Right renal pelvis (tissue), 4 donors: ENCODE measurements at places on chromosomes 2 and 18. TPM values are rescaled to one million over a fixed set of nuclear protein-coding genes. Genes with fewer than 3 reads are reported as not detected.

DNA sequence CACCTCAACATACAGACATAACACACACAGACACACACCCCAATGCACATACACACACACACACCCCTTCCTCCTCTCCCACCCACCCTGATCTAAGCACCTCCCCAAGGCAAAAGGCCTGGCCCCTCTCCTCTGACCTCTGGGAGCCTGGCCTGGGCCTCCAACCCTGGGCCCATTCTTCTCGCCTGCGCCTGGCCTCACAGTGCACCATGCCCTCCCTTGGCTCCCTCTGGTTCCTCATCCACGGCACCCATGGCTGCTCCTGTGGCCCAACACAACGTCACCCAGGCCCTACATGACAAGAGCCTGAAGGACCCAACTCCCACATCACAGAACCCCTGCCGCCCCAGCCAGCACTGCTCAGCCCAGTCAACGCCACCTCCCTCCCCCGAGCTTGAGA lies 281.3 kb downstream of the CELF4 start:
- DNase-seq: no peak

Gene GBX2
- polyA plus RNA-seq: 0.29 TPM

Gene XIRP2
- 0.11 TPM for polyA plus RNA-seq

DNA sequence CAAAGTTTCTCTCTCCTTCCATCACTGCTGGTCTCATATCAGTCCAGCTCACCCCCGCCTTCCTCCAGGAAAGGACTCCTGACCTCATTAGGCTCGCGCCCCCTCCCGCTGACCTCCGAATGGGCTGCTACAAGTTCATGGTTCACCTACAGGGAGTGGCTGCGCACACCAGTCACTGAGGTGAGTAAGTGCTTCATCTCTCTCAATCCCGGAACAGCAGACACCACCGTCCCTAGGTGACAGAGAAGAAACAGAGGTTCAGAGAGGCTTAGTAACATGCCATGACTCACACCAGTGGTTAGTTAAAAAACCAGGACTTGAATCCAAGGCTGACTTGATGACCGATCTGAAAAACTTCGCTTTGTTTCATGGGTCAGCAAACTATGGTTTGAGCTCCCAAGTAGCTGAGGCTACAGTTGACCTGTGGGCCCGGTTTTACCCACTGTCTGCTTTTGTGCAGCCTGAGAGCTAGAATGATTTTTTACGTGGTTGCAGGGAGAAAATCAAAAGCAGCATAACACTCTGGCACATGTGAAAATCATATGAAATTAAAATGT lies 42.0 kb downstream of the ZFP36L2 start:
- DNase-seq: no peak

GRCh38 chr2:48715956-48716355 lies 39.6 kb downstream of the LHCGR start:
- no peak for DNase-seq

DNA sequence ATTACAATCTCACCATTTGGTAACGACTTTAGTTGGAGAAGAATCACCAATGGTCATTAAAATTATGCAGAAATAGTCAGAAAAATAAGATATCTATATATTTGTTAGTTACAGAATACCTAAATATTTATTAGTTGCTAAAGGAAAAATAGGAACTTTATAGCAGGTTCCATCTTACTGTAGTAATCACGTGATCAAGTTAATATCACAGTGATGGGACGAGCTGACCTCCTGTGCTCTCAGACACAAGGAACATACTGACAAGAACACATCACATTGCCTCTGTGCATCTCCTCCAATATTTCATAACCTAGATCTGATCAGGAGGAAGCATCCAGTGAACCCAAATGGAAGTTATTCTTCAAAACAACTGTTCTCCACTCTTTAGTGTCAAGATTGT lies 215.3 kb downstream of the GALR1 start:
- no peak for DNase-seq

Gene CCDC138
- 17.3 TPM for polyA plus RNA-seq

- DNase-seq: no peak
These were observed 4.9 kb upstream of the IL1B start for GRCh38 chr2:112841295-112842044.

Gene SOWAHC
- polyA plus RNA-seq: 18.7 TPM

Gene NYAP2
- 0.05 TPM for polyA plus RNA-seq

DNA sequence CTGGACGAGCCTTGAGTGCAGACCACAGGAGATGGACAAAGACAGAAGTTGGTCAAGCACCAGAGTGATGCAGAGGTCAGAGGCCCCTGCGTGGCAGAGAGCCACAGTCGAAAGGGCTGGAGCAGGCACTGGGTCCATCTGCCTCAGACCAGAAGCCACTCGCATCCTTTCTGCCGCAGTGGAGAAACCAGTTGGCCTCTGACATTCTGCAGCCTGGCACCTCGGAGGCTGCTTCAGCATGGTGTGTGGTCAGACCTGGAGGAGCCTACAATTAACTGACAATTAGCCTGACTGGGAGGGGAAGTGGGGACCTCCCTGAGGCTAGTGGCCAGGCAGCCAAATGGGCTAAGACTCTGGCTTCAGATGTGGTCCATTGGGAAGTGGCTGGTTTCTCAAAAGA lies 111.1 kb downstream of the SGPP2 start:
- no peak for DNase-seq

GRCh38 chr2:92074549-92074898 lies 2796.7 kb upstream of the TEKT4 start:
- DNase-seq: no peak

Gene AQP12B
- 1.1 TPM for polyA plus RNA-seq

- DNase-seq: no peak
These were observed 155.3 kb upstream of the PKDCC start for GRCh38 chr2:41892476-41892875.

DNA sequence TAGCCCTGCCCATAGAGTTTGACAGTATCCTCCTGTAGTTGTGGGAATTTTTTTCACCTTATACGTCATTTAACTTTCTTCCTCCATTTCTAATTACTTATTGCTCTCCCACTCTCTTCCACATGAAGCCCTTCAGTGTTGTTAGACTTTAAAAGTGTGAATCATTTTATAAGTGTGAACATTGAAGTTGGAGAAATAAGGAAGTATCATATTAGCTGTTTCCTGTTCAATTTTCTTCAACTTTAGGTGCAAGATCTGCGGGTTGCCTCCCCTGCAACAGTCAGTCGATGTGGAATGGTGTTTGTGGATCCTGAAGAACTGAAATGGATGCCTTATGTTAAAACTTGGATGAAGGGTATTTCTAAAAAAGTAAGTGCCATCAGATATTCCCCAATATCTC lies 138.1 kb downstream of the DNAH6 start:
- no peak for DNase-seq

- no peak for DNase-seq
These were observed 56.4 kb upstream of the XIRP2 start for GRCh38 chr2:166831930-166832329.

DNA sequence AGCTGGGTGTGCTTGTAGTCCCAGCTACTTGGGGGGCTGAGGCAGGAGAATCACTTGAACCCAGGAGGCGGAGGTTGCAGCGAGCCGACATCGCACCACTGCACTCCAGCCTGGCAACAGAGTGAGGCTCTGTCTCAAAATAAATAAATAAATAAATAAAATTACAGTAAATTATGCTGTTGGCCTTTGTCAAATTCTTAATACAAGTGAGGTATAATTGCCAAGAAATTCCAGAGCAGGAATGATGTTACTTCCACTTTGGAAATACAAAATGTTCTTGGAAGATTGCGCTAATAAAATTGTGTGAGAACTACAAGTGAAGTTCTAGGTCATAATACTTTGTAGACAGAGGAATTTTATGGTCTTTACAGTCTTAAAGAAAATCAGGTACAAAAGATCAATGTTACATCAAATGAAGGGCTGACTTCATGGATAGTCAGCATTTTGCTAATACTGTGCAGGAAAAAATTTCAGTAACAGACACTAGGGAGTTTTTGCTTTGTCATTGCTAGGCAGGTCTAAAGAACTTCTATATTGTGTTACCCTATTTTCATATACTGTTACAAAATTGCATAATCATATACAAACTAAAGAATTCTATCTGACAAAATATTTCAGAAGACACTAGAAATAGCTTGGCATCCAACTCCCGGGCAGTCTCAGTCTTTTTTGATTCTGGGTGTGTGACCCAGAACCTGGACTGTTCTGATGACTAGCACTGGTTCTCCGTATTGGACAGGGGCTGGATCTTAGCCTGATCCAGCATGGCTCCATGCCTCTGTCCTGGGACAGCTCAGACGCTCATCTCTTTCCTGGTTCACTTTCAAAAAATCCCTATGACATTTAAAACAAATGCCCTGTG lies 76.0 kb upstream of the STK17B start:
- no peak for DNase-seq

Gene ST8SIA3
- polyA plus RNA-seq: not detected

Gene LBX2
- polyA plus RNA-seq: 4.0 TPM

Gene CCDC150
- polyA plus RNA-seq: 16.7 TPM

Gene BOD1L2
- polyA plus RNA-seq: not detected

- DNase-seq: no peak
These were observed 433.7 kb downstream of the FIGN start for GRCh38 chr2:163302141-163302540.

GRCh38 chr18:3985020-3985419 lies 470.1 kb downstream of the DLGAP1 start:
- no peak for DNase-seq

Gene SGPP2
- polyA plus RNA-seq: 19.0 TPM

DNA sequence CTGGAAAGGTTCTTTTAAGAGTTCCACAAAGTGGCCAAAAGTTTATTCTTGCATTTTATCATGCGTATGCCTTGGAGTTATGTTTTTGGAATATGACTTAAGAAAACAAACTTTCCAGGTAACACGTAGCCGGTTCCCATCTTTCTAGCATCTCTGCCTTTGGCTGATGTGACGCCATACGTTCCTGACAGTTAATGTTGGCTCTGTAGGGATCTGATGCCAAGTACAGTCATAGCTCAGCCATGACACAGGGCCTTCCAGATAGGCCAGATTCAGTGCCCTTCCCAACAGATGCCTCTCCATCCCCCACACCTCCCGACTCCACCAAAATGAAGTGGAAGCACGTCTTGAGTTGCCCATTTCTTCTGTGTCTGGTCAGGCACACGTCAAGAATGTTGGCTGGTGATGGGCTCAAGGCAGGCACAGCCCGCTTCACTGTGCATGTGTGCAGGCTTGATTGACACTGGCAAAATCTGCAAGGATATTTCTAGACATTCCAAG lies 51.0 kb upstream of the THOC1 start:
- DNase-seq: no peak

DNA sequence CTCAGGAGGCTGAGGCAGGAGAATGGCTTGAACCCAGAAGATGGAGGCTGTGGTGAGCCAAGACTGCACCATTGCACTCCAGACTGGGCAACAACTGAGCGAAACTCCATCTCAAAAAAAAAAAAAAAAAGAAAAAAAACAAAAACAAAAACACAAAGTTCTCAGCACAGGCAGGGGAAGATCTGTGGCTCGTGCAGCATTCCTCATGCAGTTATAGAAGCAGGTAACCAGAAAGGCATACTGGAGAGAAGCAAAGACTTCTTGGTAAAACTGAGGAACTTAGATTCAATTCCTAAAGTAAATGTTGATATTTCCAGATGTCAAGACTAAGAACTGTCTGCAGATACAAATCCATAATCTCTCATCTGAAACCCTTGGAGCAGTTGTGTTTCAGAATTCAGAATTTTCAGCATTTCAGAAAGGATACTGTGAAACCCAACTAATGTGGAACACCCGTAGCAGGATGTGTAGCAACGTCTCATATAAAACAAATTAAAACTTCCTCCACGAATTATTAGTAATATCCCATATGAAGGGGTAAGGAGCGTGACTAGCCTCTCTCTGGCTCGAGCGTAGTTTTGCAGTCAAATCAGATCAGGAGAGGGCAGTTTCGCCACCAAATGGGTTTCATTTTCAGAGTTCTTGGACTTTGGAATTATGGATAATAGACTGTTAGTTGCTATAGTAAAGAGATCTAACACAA lies 13.2 kb upstream of the SLC25A52 start:
- no peak for DNase-seq

DNA sequence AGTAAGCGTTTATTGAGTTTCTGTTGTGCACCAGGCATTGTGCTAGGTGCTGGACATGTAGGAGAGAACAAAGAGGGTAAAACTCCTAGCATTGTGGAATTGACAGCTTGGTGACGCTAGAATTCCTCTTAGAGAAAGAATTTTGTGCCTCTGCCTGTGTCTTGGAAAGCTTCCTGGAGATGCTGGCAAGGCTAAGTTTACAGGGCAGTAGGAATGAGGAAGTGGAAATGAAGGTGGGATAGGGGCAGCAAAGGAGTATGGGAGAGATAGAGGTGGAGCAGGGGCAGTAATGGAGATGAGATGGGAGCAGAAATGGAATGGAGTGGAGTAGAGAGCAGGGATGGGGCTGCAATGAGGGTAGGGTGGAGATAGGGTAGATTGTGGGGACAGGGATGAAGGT lies 29.8 kb downstream of the GPR39 start:
- DNase-seq: no peak

- peak; percentile 19 for DNase-seq
These were observed 570.1 kb downstream of the PLCL1 start for GRCh38 chr2:198374375-198375082.

Gene SCN9A
- polyA plus RNA-seq: 1.8 TPM

- DNase-seq: no peak
These were observed 1338.4 kb upstream of the CHAC2 start for GRCh38 chr2:52429171-52429570.

GRCh38 chr2:241867776-241868420 lies 1.6 kb upstream of the RTP5 start:
- no peak for DNase-seq

DNA sequence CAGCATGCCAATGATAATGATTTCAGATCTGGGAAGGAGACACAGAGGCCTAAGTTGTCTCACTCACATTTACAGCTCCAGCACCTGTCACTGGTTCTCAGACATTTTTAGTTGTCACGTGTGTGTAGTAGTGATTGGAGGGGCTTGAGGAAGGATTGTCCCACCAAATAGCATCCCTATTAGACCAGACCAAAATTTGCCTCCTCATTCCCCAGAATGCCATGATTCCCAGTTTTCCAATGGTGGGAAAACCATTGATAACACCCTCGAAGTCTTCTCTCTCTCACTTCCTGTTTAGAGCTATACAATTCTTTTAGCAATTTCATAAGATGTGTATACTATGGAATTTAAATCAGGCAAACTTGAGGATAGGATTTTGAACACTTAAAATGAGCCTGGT lies 52.5 kb downstream of the CCDC141 start:
- DNase-seq: no peak

GRCh38 chr2:96819128-96819875 lies 3.2 kb downstream of the CNNM3 start:
- DNase-seq: no peak

DNA sequence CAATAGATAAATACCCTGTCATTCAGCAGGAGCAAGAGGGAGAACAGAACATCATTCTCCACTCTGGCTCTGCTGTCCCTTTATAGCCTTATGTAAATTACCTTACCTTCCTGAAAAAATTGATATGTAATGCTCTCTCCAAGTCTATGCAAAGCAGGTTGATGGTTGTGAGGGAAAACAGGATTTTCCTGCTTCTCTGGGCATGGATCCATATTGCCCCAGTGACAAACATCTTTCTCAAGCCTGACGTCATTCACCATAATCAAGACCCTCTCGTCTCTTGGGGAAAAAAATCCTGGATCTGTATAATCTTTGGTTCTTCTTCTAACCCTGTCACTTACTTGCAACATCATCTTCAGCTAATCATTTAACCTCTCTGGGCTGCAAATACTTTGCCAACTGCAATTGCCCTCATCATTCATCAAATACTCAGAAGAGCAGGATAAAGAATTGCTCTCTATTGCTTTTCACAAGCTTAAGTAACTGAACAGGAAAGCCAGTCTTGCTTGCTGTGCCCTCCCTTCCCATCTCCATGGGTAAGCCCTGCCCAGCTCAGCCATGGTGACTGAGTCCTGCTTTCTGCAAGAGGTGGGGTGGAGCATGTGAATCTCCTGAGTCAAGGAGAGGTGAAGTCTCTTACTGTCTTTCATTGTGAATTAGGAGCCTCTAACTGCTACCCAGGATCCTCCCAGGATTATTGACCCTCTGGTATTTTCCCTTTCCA lies 123.7 kb upstream of the KLF7 start:
- DNase-seq: no peak
